ENCODE measurements at places on chromosomes 16 and 17.

DNA sequence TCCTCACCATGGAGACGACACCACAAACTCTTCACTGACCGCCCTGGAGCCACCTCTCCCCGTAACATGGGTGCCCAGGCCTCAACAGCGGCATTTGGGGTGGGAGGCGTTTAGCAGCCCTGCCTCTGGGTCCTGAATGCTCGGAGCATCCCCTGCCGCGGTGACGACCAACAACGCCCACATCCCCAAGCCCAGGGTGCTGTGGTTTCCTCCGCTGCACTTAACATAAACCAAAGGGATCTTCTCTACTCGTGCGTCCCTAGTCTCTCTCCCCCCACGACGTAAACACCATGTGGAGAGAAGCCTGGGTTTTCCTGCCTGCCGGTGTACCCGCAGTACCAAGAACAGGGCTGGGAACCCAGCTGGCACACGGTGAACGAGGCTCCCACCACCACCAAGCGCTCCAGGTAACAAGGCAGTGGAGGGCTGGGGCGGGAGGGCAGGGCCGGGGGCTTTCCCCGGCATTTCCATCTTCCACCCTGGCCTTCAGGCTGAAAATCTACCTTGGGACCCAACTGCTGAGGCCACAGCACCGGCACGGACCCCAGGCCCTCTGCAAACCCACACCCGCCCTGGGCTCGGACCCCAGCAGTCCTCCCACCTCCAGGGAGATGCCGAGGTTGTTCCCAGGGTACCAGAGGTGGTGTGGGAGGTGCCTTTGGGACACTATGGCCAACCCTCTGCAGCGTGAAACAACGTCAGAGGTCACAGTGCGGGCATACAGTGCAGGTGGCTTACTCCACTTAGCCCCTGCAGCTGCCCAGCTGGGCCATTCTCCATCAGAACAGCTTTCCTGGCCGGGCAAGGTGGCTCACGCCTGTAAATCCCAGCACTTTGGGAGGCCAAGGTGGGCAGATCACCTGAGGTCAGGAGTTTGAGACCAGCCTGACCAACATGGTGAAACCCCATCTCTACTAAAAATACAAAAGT lies 54.3 kb downstream of the TIMM22 start:
- DNase-seq = no peak

DNA sequence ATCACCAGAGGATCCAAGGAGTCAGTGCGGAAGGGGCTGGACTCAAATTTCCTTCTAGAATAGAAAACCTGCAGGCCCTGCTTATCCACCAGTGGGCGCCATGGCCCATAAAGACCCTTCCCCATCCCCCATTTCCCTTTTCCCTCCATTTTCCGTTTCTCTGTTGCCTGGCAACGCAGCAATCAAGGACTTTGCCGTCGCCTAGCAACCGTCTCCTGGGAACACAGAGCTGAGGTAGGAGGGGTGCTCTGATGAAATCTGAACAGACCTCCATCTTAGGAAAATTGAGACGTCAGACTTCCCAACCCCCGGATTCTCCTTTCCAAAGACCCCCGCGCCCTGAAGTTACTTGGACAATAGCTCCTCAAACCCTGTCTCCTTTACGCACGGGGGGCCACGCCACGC lies 5.7 kb downstream of the DLG4 start:
- peak; percentile 74 for DNase-seq

- no peak for DNase-seq
Measured at GRCh38 chr17:38894276-38894675, 24.4 kb downstream of the LASP1 start.

- DNase-seq = no peak
Measured at GRCh38 chr16:5516115-5516514, 418.5 kb upstream of the EEF2KMT start.

GRCh38 chr16:1155353-1156054 lies 2.6 kb downstream of the CACNA1H start:
- DNase-seq = no peak

DNA sequence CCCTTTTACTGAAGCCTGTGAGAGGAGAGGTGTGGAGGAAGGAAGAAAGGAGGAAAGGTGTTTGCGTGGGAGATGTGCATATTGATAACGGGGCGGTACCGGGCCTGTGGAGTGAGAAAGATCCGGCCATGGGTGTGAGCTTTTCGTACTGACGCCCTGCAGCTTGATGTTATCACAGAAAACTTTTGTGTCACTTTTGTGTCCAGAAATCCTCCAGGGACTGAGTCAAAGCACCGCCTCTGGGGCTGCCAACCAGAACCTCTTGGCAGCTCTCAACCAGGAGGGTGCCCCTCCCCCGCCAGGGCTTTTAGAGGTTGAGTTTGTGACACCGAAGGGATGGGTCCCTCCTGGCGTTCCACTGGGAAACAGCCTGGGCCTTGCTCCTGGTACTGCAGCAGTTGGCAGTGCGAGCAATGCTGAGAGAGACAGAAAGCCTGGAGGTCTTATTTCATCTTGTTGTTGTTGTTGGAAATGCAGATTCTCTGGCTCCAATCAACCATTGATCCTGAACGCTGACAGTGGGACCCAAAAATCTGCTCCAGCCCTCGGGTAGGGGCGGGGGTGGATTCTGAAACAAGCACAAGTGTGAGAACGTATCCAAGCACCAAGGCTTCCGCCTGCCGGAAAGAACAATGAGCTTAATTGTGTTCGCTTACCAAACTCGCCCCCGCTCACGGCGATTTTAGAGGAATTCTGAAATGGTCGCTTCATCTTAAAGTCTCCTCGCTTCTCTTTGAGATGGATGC lies 65.0 kb downstream of the CRISPLD2 start:
- no peak for DNase-seq

GRCh38 chr17:17180141-17180603 lies 26.0 kb downstream of the PLD6 start:
- DNase-seq = no peak

DNA sequence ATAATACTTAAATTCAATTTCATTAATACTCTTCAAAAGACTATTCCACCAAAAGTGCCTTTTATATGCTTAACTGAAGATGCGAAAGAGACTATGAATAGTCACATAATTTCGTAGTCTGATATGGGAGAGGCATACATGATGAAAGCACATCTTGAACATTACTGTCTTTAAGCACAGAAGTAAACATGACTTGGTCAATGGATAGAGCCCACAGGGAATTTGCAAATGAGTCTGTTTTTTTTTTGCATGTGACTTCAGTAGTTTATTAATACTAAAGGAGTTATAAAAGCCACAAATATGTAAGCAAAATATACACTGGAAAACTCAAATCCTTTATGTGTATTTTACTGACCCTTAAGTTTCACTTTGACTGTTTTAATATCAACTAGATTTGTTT lies 15.9 kb downstream of the ADPRM start:
- DNase-seq = no peak

DNA sequence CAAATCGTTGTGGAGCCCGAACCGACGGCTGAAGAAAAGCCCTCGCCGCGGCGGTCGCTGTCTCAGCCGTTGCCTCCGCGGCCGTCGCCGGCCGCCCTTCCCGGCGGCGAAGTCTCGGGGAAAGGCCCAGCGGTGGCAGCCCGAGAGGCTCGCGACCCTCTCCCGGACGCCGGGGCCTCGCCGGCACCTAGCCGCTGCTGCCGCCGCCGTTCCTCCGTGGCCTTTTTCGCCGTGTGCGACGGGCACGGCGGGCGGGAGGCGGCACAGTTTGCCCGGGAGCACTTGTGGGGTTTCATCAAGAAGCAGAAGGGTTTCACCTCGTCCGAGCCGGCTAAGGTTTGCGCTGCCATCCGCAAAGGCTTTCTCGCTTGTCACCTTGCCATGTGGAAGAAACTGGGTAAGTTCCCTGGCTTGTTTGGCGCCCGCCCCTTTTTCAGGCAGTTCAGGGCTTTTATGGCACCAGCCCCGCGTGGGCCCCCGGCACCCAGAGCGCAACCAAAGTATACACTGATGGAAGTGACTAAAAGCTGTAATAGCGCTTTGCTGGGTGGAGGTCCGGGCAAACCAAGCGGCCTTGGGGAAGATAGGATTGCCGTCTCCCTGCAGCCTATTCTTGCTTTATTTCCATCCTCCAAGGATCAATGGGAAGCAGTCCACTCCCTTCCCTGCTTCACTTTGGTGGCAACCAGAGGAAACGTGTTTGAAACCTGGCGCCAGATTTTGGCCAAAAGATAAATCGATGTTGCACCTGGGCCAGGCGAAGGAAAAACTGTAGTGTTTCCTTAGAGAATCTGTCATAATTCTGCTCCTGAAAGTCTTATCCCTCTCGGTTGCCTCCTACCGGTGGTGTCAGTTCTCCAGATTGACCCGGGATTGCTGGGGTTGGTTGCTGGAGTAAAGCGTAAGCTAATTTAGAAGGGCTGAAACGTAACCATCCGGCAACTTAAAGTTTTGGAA lies 775 bp downstream of the PPM1D start:
- no peak for DNase-seq

- no peak for DNase-seq
Measured at GRCh38 chr17:76241204-76241538, 878 bp upstream of the RNF157 start.

DNA sequence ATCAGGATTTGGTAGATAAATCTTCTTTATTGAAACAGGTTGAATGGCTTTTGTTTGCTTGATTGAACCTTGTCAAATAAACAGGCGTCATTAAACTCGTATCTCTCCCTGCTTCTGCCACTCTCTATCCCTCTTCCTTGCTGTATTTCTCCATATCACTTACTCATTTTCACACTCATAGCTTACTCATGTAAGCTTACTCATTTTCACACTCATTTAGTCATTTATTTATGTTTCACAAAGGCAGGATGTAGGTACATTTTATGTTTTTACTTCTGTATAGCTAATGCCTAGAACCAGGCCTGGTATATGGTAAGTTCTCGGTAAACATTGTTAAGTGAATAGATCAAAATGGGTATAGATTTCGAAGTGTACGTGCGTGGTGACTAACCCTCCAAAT lies 450.0 kb downstream of the PMP22 start:
- DNase-seq = no peak

DNA sequence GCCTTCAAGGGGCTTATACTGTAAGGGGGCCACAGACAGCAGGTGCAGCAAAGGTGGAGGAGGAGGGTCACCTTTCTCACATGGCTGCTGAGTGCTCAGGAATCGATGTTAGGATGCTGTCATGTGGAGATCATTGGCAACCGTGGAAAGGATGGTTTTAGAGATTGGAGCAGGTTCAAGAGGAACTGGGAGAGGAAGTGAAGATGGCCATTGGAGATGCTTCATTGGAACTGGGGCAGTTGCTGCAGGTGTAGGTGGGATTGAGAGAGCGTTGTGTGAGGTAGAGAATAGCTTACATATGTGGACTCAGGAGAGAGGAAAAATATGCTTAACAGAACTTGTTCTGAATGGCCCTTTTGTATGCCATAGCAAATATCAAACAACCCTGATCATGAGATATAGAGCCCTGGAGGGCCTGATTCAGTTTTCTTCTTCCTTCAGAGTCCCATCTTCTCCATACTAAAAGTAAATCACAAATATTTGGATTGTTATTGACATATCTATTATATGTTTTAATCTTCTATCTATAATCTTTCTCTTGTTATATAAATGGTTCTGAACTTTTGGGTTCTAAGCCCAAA lies 40.8 kb downstream of the LDHD start:
- DNase-seq = no peak

- no peak for DNase-seq
Measured at GRCh38 chr17:79904865-79905264, 65.6 kb upstream of the CBX4 start.

DNA sequence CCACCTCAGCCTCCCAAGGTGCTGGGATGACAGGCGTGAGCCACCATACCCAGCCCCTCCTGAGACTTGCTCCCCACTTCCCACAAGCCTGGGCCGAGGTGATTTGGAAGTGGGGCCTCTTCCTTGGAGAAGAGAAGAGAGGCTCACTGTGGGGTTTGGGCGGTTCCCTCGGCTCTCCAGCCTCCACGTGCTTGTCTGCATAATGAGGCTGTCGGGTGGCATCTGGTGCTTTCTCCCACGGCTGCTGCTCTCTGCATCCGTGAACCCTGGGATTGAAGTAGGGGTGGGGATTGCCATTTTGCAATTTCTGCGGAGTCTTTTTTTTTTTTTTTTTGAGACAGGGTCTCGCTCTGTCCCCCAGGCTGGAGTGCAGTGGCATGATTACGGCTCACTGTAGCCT lies 101.4 kb downstream of the RAP1GAP2 start:
- no peak for DNase-seq

- no peak for DNase-seq
Measured at GRCh38 chr17:79558091-79558900, 52.6 kb downstream of the RBFOX3 start.

DNA sequence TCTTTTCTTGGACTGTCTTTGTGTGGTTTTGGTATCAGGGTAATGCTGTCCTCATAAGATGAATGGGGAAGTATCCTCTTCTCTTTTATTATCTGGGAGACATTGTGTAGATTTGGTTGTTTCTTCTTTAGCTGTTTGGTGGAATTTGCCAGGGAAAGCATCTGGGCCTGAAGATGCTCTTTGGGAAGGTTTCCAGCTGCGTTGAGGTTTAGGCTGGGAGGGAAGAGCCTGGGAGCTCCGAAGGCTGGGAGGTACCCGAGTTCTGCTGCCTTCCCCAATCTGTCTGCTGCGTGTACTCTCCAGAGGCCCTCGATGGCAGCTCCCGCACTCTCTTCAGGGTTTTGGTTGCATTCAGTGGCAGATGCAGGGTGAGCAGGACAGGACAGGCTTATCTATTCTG lies 25.6 kb upstream of the CRISPLD2 start:
- no peak for DNase-seq

- no peak for DNase-seq
Measured at GRCh38 chr17:7043497-7044198, at the start of gene SLC16A11. TSS of gene SLC16A11 (minus strand) at chr17:7044092. CDS start at chr17:7043513, 579 bp downstream.

GRCh38 chr17:1001640-1002411 lies 4.9 kb downstream of the TIMM22 start:
- DNase-seq = no peak

- DNase-seq = no peak
Measured at GRCh38 chr16:78984324-78984723, 616.2 kb downstream of the MAF start.

DNA sequence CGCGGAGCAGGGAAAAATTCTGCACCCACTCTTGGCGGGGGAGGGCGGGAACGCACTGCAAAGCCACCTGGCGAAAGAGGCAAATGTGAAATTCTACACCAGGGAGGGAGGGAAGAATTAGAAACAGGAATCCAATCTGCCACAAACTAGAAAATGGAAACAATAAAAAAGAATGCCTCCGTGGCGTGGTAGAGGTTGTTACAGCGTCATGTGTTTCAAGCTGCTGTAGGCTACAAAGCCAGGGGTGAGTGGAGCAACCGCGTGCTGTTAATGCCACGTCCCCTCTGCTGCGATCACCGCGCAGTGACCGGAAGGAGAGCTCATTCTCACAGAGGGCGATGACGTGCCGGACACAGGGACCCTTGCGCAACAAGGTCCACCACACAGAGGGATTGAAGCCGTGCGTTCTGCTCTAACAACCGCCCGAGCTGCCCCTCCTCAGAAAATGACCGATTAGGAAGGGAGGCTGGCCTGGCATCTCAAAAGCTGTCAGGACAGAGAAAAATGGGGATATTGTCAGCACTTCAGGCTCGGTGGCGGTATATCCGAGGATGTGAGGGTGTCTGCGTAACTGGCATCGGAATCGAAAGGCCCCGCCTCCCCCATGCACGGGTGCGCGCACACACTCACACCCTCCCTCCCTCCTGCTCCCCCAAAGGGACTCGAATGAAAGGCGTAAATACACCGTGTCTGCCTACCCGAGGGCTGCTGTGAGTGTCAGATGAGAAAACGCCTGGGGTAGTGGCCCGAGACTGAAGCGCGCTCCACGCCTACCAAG lies 70.8 kb upstream of the TNRC6C start:
- DNase-seq = no peak

All from NCI-H2081 treated with DMSO at 0.1 percent for 48 hours (cell line).